ENCODE measurements at places on chromosomes 5 and 9.

DNA sequence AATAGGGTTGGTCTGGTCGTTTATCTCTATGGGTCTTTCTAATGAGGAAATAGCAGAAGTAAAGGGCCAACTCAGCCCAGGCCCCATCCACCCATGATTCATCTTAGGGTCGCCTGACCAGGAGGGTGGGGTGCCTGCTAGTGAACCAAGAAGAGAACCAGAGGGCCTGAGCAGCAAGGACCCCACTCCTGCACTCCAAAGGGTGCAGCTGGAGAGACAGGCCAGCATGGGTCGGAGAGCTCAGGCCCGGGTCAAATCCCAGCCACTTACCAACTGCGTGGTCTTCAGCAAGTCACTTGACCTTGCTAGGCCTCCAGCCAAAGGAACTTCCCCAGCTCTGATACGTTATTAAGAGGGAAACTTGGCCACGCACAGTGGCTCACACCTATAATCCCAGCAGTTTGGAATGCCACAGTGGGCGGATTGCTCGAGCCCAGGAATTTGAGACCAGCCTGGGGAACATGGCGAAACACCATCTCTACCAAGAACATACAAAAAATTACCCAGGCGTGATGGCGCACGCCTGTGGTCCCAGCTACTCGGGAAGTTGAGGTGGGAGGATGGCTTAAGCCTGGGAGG, 4.3 kb downstream of the BBLN start:
- no peak for DNase-seq

GRCh38 chr5:14572385-14572784, 9.2 kb upstream of the OTULINL start:
- DNase-seq = no peak

- DNase-seq = no peak
These were observed 265.2 kb upstream of the RASA1 start for GRCh38 chr5:87002485-87002884.

DNA sequence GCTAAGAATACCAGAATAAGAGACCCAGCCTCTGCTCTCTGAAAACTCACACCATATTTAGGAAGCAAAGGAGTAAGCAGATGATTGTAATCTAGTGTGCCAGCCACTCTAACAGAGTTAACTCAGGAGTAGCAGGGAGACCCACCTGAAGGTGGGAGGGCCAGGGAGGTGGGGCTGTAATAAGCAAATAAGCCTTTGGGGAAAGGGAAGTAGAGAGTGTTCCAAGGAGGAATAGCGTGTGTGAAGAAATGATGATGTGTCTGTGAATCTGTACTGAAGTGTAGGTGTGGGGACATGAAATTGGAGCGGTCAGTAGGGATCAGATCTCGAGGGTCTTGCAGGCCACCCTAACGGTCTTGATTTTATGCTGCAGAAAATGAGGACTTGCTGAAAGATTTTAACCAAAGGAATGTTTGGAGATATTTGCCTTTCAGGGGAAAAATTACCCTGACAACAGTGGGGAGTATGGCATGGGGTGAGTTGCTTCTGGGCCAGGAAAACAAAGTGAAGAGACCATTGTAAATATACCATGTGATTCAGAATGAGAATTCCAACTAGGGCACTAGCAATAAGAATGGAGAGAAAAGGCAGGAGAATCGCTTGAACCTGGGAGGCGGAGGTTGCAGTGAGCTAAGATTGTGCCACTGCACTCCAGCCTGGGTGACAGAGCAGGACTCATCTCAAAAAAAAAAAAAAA, 44.1 kb upstream of the FSD1L start:
- DNase-seq = no peak

DNA sequence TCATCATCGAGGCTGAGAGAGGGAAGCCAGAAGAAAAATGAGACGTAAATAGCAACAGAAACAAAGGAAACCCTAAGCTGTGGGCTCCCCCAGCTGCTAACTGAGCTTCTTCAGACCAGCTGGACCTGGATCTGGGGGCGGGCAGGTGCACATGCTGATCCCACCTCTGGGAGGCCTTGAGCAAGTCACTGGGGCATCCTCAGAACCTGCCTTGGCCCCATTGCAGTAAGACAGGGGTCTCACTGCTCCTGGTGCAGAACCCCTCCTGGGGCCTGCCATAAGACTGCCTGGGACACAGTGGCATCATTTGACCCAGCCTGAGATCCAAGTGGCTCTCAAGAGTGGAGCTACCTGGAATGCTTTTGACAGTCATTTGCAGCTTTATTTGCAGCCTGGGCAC, 77.4 kb downstream of the PHF2 start:
- DNase-seq = no peak

DNA sequence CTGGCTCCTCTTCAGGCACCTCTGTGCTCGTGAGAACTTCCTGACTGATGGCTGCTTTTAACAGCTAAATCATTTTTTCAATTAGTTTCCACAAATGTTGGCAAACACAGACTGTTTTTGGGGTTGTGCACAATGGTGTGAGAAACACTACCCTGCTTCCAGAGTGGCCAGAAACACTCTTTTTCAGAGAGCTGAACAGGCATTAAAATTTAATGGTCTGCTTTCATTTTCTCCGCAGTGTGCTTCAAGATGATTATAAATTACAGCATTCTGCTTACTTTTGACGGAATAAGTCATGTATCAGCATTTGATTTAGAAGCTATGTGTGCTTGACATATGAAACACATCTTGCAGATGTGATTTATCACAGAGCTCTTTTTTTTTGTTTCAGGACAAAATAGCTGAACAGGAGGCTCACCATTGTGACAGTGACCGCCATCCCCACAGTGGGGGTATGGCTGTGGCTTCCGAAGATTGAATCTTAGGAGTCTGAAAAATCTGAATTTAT, 454.5 kb upstream of the ZNF608 start:
- DNase-seq = peak; percentile 65

DNA sequence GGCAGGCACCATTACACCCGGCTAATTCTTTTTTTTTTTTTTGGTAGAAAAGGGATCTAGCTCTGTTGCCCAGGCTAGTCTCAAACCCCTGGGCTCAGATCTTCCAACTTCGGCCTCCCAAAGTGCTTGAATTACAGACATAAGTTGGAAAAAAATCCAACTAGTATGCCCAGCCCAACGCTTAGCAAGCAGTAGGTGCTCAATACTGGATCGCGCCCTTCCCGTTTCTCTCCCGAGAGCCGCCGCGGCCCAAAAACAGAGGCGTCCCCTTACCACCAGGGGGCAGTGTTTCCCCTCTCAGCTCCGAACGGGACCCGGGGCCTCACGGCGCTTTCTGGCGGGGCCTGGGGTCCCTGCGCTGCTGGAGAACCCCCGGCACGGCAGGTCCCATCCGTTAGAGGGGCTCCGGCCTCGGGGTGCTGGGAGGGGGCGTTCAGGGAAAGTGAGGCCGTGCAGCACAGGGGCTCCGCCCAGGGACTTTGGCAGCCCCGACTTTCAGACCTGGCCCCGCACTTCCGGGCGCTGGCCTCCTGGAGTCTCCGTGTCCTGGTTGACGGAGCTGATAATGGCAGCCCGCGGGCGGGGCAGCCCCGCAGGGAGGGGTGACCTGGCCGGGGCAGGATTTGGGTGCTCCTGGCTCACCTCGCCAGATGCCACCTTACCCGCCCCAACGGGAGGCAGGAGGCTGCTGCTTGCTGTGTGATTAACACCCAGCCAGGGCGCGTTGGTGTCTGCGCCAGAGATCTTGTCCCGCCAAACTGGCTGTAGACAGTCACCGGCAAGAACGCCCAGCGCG, 15.2 kb downstream of the PTGES start:
- DNase-seq = peak; percentile 39

DNA sequence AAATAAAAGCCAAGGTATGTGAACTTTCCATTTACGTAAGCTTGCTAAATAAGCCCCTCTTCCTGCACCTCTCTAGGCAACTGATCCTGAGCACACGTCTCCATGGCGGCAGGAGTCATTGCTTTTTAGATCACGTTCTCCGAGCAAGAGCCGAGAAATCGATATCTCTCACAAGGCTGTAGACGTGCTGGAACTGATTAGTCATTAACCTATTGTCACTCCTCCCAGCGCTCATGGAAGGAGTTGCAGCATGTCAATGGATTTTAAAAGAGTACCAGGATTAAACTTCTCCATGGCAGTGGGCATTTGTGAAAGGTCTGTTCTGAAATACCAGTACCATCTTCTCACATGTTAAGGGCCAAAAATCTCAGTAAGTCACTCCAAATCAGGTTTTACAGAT, 4.7 kb upstream of the ADCY2 start:
- DNase-seq = no peak

DNA sequence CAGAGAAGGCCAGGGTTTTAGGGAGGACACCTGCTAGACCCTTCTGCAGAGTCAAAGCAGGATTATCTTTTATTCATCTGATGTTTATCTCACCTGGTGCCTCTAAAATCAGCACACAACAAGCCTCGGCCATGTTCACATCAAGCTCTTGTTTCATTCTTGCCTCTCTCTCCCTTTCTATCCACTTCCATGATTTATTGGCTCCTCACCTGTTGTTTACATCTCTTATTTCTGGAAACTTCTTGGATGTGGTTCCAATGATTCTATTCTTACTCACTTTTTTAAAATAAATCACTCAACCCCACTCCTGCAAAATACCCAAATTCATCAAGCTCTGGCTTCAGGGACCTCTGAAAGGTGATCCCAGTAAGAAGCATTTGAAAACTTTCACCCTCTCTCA, 407.0 kb upstream of the KLF4 start:
- no peak for DNase-seq
